ENCODE measurements at places on chromosomes 6 and 20.

DNA sequence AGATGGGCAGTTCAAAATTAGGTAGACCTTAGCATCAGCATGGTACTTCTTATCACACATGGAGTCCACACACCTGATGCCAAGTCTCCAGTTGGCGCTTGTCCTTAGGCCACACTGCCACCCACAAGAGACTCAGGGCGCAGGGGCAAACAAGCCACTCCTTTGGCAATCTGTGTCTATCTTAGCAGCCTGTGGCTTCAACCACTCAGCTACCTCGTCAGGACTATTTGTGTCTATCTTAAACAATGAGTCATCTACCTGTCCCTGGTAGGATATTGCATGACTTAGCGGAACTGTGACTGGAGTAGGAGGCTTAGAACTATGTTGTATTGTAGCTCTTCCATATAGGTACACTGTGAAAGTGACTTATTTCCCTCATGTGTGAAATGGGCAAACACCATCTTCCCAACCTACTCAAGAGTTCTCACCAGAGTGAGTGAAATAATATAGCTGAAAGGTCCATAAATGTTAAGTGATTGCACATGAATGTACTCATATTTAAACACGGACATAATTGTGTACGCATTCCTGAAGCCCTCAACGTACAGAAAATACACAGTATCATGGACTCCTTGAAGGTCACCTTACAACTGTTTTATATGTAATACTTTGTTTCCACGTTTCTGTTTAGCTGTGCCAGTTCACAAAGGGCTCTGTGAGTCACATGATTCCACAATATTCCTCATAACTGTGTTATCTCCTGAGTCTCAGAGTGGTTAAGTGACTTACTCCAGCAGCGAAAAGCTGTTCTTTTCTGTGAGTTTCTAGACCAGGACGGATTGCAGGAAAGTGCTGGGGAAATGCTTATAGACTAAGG, 1.6 kb downstream of the TRIM27 start:
- no peak for DNase-seq

- DNase-seq: no peak
Measured at GRCh38 chr6:166165558-166166313, 1.9 kb downstream of the TBXT start.

DNA sequence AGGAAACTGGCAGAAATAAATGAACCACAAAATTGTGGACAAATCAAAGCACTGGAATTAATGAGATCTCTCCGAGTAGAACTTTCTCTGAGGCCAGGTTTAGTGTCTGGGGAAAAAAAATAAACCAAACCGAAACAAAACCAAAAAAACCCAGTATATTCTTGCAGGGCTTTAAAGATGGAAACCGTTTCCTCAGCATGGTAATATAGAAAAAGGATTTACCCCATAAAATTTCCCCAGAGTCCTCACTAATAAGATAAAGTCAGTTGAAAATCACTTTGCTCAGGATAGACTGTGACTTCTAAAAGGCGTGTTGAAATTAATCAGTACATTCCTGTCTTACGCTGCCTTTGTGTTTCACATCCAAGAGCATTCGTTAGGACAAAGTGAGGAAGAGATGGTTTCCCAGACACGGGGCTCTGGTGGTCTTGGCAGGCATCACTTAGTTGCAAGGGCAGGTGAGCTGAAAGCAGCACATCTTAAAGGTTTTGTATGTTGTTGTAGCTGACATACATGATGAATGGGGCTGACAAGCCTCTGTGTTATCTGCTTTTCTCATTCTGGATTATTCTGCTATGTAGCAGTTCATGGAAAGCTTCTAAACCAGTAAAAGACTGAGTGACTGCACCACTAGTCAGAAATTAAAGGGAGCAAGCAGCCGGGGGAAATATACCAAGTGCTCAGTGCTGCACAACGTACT, 85.2 kb upstream of the PRL start:
- DNase-seq: no peak

DNA sequence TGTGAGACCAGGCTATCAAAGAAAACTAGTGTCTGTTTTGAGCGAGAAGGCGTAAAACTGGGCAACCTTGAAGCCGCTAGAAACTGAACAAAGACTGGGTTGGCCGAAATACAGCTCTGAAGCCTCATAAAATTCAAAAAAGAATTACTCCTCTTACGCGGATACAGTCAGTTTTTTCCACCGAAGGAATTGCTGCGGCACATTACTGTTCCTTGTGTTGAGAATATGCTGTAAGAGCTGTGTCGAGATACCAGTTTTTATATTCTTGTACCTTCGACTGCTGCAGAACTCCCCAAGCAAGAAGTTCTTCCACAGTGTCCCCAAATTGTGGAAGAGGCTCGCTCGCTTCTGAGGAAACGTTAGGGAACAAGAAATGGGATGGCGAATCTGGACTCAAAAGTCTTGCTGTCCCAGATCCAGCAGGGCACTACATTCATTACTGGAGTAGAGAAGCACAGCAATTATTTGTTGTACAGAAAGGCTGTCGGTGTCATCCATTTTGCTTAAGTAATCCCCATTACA, 523 bp upstream of the COX7A2 start:
- no peak for DNase-seq

DNA sequence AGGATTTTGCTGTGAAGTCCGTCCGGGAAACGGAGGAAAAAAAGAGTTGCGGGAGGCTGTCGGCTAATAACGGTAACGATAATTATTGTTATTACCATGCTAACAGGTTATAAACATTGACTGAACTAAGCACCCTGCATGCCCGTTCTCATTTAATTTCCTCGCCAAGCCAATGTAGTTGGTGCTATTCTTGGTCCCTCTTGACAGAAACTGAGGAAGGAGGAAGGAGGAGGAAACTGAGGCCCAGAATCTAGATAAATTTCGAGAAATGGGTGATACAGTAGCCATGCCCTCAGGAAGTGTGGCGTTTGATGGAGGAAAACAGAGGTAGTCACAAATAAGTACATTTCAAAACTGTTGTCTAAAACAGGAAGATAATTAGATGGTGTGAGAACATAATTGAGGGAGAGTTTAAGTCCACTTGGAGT, 474 bp downstream of the TPX2 start:
- DNase-seq: no peak

DNA sequence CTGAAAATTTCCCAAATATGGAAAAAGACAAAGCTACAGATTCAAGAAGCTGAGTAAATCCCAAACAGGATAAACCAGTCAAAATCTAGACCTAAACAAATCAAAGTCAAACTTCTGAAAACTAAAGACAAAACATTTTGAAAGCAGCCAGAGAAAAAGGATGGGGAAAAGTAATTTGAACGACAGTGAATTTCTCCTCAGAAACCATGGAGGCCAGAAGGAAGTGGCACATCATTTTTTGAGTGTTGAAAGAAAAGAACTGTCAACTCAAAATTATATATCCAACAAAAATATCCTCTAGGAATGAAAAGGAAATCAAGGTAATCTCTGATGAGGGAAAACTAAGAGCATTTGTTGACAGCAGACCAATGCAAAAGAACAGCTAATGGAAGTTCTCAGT, 6.8 kb downstream of the RAB23 start:
- no peak for DNase-seq

DNA sequence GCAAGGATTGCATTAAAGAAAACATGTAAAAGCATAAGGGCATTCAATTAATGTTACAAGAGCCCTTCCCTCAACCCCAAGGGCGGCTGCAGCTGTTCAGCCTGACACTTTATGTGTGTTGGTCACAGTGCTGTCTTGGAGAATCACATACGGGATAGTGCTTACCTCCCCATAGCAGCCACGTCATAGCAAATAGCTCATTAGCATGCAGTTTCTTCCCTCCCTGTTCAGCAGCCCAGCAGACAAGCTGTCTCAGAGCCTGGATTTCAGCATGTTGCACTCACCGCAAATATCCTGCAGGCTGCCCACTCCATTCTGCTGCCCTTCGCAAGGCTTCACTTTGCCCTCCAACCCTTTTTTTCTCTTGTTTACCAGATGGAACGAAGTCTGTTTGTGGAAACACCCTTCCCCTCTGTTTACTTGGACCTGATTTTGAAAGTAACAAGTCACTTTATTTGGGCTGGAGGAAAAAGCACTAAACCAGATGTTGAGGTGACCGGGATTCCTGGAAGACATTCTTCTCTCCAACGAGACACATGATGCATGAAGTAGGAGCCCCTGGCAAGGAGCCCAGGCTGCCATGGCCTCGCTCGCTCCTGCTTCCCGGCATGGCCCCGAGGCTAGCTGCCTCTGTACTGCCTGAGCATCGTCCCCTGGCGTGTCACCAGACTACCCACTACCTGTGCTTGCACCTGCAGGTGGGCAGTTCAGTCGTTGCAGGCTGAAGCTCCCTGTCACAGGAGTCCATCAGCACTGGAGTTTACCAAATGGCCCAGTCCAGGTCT, 151.6 kb upstream of the GMDS start:
- DNase-seq: peak; percentile 29

- no peak for DNase-seq
Measured at GRCh38 chr6:77638129-77638830, 14.6 kb upstream of the MEI4 start.

GRCh38 chr20:40434122-40434521, 254.9 kb downstream of the MAFB start:
- DNase-seq: no peak

GRCh38 chr6:89081129-89081422, 525 bp downstream of the PNRC1 start:
- DNase-seq: no peak

GRCh38 chr6:25902071-25902470, 28.0 kb upstream of the SLC17A3 start:
- no peak for DNase-seq

GRCh38 chr6:35727231-35727934, 9.4 kb upstream of the ARMC12 start:
- DNase-seq: peak; percentile 70

DNA sequence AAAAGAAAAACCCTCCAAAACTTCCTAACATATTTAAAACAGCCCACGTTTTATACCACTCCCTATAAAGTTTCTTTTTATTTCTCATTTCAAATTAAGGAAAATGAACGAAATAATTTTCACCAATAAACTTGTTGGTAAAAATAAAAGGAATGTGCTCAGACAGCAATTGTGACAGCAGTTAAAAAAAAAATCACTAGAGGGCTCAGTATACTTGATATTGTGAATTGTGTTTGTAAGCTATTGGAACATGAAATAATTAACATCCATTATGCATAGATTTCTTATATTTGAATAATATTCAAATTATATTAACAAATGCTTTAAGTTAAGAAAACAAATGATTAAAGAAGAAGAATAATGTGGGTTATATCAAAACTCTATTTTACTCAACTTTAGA, 105.5 kb downstream of the ASCC3 start:
- no peak for DNase-seq

- no peak for DNase-seq
Measured at GRCh38 chr6:12891595-12891994, 175.0 kb downstream of the PHACTR1 start.

- no peak for DNase-seq
Measured at GRCh38 chr6:131688286-131688685, 12.9 kb downstream of the OR2A4 start.

- no peak for DNase-seq
Measured at GRCh38 chr6:4512051-4512471, 264.1 kb upstream of the CDYL start.

DNA sequence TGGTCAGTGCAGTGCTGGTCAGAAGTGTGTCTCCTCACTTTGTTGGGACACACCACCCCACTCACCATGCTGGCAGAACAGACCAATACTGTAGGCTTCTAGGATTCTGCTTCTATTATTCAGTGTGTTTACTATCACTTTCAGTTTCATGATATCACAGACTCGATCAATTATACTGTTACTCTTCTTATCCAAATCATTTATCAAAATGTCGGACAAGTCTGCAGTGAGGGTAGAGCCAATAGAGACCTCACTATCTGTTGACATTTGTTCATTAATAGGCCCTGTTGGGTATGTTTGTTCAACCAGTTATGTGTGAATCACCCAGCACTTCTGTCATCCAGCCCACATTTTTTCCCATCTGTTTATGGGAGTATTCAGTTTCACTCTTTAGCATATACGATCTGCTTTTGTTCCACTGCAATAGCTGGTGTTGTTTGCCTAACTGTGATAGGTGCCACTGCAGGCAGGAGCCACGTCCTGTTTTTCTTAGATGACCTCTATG, 140.1 kb downstream of the NRN1 start:
- peak; percentile 43 for DNase-seq

- no peak for DNase-seq
Measured at GRCh38 chr20:25083141-25083772, 1.3 kb upstream of the VSX1 start.

DNA sequence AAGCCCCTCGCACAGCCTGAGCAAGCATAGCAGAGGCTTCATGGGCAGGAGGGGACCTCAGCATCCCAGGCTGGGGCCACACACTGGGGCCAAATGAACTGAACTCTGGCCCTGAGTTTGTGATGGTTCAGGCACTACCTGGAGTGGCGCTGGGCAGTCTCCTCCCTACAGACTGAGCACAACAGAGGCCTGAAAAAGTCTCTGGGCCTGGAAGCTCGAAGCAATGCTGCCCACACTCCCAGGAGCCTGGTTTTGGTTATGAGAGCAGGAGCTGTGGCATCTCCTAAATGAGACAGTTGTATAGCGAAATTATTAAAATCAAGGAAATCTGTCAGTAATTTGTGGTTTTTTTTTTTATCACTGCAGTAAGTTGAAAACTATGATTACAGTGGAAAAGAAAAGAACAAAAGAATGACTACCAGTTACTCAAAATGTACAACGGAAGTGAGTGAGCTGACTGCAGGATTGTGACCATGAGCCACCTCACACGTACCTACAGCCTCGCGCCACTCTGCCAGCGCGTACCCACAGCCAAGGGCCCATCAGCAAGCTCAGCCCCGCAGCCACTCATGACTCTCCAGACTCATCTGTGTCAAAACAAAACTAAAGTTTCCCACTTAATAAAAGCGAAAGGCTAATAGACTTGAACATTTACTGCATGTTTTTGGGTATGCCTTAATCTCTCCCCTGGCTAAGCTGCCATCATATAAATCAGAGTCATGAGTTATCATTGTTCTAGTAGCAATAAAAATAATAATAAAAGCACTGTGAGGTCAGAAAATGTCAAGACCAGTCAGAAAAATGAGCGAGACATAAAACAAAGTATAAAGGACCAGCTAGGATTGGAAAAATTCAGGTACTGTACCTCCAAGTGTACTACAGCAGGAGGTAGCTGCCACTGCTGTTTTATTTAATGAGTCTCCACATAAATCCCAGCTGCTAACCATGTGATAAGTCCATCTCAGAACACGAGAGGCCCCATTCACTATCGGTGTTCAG, 177.0 kb downstream of the FOXC1 start:
- DNase-seq: no peak

GRCh38 chr6:29641430-29642148, 8.6 kb upstream of the GABBR1 start:
- no peak for DNase-seq
